Activated naive CD4-positive, alpha-beta T cell treated with anti-CD3 and anti-CD28 coated beads, Interleukin-2, amount 50 U/mL, for 72 hours (primary cell): ENCODE measurements at places on chromosomes 5 and 9. TPM values are rescaled to one million over a fixed set of nuclear protein-coding genes. Genes with fewer than 3 reads are reported as not detected.

- no peak for DNase-seq
These were observed 448.0 kb downstream of the SPOCK1 start for GRCh38 chr5:137051161-137051560.

DNA sequence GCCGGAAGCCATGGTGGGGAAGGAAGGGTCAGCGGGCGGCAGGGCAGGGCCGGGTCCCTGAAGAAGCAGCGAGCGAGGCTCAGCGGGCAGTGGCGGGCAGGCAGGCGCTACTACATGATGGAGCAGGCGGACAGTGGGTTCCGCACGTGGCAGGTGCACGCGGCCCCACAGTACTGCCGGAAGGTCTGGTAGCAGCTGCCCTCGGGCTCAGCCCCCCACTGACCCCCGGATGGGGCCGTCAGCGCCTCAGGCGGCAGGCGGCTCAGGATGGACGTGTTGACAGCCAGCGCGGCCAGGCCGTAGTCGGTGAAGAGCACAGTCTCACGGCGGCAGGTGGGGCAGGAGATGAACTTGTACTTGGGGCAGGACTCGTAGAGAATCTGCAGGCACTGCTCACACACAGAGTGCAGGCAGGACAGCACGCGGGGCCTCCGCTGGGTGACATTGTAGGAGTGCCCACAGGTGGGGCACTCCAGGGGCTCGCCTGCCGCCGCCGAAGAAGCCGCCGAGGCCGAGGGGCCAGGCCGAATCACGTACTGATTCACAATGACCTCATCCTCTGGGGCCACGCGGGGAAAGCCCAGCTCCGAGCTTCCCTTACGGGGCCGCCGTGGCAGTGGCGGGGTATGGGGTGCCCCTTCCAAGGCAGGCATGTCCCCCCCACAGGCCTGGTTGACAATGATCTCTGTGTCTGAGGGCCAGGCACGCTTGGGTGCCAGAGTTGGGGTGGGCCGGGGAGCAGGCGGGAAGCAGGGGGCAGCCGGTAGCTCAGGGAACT lies 1.5 kb downstream of the RNF208 start:
- DNase-seq = no peak

GRCh38 chr5:132462856-132463745 lies 27.5 kb downstream of the IRF1 start:
- DNase-seq = no peak

GRCh38 chr5:106656821-106657220 lies 1013.9 kb downstream of the EFNA5 start:
- no peak for DNase-seq

- no peak for DNase-seq
These were observed 465.7 kb downstream of the DIRAS2 start for GRCh38 chr9:90176901-90177300.

DNA sequence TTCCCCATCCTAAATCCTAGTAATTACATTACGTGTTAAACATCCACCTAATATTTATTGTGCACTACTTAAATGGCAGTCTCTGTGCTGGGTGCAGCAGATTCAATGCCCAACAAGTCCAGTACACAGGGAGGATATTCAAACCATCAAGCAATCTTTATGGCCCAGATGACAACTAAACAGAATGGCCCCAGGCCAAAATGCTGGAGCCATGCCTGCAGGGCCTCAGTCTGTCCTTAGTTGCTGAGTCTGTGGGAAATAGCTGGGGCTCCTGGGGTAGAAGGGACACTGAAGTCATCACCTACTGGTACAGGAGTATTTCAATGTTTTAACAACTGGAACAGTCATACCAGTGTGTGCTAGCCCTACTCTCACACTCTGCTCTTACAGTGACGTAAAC lies 153.5 kb downstream of the ZNF608 start:
- no peak for DNase-seq

DNA sequence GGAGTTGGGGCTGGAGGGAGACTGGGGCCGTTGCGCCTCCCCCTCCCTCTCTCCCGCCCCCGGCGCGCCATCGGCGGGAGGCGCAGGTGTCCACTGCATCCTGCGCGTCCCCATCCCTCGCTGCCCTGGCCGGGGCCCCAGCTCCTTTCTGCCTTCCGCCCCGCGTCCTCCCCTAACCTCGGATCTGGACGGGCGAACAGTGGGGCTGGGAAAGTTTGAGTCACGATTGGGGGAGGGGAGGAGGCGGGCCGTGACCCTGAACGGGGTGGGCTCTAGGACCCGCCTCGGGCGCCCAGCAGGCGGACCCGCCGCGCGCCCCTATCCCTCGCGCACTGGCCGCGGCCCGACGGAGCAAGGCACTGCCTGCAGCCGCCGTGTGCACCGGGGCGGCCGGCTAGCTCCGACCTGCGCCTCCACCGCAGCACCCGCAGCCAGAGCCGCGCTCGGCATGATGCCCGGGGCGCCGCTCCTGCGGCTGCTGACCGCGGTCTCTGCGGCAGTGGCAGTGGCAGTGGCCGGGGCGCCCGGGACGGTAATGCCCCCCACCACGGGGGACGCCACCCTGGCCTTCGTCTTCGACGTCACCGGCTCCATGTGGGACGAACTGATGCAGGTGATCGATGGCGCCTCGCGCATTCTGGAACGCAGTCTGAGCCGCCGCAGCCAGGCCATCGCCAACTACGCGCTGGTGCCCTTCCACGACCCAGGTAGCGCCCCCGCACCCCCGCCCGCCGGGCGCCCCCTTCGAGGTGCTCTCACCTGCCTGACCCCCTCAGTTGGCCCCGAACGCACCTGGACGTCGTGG lies at the start of gene HMCN2:
Gene HMCN2, plus strand, starts transcription at position 330 of the 805 bp plus-strand sequence. Its CDS starts 119 bp downstream, at position 449.
- DNase-seq = no peak

- DNase-seq = no peak
These were observed 158.6 kb downstream of the FAM114A2 start for GRCh38 chr5:153880106-153880505.

EFNA5 gene
- not detected for total RNA-seq

PCDHGB7 gene
- not detected for total RNA-seq

CDH12 gene
- total RNA-seq = not detected

RC3H2 gene
- 30.5 TPM for total RNA-seq
